Spinal cord (tissue), 10 donors: ENCODE measurements at places on chromosomes 6 and 20. TPM values are rescaled to one million over a fixed set of nuclear protein-coding genes. Genes with fewer than 3 reads are reported as not detected.
A peak's percentile ranks its signal among the peaks of the same experiment; 100 is the strongest.

- no peak for DNase-seq
Observed at GRCh38 chr6:130513770-130514169, 148.0 kb downstream of the TMEM200A start.

GRCh38 chr20:7994809-7995208 is 24.8 kb downstream of the TMX4 start:
- no peak for DNase-seq

- no peak for DNase-seq
Observed at GRCh38 chr6:163231356-163232014, 183.0 kb upstream of the QKI start.

DNA sequence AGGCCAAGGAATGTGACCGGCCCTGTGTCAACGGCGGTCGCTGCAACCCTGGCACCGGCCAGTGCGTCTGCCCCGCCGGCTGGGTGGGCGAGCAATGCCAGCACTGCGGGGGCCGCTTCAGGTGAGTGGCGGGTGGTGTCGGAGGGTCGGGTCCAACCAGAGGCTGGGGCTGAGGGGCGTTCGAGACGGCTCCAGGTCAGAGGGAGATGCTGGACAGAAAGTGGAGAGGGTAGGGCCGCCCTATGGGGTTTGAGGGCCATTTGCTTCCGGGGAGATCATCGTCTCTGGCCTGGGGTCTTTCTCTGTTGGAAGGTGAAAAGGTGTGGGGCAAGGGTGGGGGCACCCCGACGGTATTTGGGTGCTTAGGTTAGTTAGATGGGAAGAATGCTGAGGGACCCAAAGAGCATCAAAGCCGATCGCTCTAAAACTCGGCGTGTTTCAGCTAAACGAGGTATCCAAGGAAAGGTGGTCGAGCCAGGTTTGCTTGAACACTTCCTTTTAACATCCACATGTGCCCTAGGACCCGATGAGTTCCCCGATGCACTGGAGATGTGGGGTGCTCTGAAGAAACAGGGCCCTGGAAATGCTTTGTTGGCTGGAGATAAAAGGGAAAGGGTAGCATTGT is 691 bp downstream of the ATRN start:
- DNase-seq, result no peak

Gene RHAG
- 11.0 TPM for total RNA-seq

Gene SRMS
- total RNA-seq, result not detected

DNA sequence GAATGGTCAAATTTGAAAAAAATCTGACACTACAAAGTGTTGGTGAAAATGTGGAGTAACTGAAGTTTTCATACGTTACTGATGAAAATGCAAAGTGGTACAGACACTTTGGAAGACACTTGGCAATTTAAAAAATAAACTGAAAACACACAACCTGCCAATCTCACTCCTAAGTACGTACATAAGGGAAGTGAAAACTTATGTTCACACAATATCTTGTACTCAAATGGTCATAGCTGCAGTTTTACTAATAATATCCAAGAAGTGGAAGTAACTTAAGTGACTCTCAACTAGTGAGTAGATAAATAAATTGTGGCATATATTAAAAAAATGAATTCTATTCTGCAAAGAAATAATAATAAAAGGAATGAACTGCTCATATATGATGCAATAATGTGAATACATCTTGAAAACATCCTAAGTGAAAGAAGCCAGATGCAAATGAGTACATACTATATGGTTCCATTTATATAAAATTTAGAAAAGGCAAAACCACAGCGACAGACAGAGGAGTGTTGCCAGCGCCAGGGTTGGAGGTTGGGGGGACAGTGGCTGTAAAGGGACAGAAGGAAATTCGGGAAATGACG is 198.2 kb downstream of the ERMARD start:
- no peak for DNase-seq

Gene PLEKHG1
- total RNA-seq, result 34.4 TPM

GRCh38 chr20:55615818-55616217 is 389.5 kb downstream of the CBLN4 start:
- DNase-seq, result no peak

DNA sequence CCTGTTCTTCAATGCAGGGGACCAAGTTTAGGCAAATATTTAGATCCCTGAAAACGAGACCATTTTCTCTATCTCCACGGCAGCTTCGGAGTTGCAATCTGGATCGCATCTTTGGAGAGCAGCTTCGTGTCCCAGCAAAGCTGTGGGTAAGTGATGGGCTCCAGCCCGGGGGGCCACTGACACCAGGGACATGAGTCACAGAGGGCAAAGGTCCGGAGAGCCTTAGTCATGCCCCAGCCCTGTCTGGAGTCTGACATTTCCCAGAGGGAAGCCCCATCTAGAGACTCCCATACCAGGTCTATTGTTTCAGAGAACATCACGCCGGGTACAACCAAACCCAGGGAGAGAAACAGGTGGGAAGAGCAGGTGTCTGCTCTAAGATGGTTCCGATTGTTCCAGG is 95.9 kb downstream of the NFATC2 start:
- no peak for DNase-seq

DNA sequence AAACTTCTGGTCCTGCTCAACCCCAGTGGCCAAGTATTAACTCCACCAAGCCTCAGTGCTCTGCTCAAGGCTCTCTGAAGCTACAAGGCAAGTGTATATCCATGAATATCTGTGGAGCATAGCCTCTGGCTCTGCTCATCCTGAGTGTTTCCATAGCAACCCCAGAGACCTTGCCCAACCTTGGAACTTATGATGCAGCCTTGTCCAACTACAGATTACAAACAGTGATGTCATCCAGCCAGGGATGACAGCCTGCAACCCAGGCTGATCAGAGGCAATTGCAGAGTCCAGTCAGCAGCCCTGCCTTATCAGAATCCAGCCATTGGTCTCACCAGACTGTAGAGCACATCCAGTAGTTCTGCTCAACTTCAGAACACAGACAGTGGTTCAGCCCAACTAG is 65.5 kb upstream of the SPACA1 start:
- DNase-seq, result peak; percentile 37

Gene TTLL9
- 5.1 TPM for total RNA-seq

DNA sequence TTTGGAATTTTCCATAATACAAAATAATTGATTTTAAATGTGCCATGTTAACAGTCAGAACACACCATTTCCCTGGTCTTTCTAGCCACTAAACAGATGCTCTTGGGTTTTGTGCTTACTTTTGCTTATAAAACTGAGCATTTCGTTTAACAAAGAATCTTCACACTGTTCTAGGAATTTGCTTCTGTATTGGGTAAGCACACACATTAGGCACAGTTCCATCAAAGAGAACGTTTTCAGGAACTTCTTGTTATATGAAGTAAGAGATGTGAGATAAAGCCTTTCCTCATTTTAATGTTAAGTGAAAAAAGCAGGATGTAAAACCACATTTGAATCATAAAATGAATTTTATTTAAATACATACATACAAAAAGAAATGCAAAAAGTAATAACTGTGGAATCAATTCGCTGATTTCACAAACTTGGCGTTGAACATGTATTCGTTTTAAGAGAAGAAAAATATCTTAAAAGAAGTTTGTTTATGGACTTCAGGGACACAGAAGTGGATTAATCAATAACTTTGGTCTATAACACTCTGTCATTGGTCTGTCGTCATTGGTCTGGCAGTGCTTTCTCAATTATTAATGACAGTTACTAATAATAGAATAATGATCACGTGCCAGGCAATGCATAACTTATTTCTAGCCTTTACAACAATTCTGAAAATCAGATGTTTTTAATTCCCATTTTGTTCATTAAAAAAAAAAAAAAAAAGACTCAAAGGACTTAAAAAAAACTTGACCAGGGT is 199.9 kb upstream of the PRDM1 start:
- DNase-seq, result no peak

DNA sequence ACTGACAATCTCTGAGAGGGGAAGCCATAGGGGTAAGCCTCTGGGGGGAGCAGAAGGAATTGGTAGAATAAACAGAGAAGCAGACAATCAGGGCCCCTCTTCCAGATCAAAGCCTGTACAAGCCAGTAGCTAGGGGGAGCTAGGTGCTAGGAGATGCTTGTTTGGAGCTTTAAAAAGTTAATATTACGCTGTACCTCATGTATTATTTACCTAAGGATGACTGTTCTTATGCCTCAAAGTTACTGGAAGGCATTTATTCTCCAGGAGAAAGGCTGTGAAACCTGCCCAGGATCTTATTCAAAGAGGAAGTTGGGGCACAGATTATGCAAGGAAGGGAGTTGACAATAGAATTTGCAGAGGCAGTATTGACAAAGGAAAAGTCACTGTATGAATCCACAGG is 111.8 kb upstream of the SLC35F1 start:
- DNase-seq, result no peak

Gene LY6G6D
- 1.1 TPM for total RNA-seq

Gene TJAP1
- total RNA-seq, result 18.2 TPM

Gene PARD6B
- 11.3 TPM for total RNA-seq

Gene COL9A3
- 33.5 TPM for total RNA-seq

Gene METTL24
- total RNA-seq, result 11.5 TPM

DNA sequence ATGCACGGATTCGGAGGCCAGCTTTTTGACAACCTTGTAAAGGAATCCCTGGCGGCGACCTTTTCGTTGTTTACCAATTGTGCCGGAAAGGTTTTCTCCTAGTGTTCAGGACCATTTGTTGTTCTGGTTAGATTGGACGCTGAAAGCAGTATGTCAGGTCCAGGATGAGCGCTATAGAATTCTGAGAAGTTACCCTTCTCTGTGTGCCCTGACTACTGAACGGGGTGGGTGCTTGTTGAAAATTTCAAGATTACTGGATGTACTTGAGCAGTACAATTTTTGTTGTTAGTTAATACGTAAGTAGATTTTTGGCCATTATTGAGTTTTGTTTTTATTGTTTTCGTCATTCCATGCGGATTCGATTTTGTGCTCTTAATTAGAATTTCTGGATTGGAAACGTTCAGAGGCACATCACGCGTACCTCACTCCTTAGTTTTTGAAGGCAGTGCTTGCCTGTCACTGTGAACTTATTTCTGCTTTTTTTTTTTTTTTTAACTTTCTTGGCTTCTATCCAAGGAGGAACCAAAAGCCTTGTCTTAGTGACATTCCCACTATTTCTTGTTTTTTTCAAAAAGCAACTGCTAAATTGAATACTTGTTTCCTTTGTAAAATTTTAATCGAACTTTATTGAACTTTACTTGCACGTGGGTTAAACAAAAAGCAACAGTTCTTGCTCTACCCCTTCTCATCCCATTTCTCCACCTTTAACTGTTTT is 898 bp downstream of the XRN2 start:
- DNase-seq, result peak; percentile 43

DNA sequence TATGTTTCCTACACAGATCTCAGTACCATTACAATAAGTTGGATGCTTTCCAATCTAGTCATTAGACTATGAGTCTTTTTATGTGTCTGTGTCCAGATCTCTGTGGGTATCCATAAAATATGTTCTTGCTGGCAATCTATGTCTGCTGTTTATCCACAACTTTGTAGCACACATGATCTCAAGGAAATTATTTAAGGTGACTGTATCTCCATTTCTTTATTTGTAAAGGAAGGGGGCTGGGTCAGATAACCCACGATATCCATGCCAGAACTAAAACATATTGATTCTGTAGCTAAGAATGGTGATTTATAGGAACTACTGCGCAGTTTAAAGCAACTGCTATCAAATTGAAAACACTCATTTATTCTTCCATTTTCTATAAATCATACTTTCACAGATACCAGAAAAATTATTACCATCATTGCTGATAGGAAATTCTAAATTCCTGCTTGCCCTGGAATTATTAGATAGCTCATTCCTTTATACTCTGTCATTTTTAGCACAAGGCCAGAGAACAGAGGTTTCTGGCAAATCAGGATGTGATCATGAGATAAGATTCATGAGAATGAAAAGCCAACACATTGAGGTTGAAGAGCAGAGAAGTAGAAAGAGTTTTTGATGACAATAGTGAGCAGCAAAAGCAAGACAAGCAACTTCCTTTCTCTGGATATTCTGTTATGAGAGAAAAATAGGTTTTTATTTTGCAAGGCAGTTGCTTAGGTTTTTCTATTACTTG is 851.4 kb upstream of the CITED2 start:
- DNase-seq, result no peak

Gene PRELID3B
- 66.0 TPM for total RNA-seq

- no peak for DNase-seq
Observed at GRCh38 chr6:122563364-122564052, 46.7 kb upstream of the PKIB start.

DNA sequence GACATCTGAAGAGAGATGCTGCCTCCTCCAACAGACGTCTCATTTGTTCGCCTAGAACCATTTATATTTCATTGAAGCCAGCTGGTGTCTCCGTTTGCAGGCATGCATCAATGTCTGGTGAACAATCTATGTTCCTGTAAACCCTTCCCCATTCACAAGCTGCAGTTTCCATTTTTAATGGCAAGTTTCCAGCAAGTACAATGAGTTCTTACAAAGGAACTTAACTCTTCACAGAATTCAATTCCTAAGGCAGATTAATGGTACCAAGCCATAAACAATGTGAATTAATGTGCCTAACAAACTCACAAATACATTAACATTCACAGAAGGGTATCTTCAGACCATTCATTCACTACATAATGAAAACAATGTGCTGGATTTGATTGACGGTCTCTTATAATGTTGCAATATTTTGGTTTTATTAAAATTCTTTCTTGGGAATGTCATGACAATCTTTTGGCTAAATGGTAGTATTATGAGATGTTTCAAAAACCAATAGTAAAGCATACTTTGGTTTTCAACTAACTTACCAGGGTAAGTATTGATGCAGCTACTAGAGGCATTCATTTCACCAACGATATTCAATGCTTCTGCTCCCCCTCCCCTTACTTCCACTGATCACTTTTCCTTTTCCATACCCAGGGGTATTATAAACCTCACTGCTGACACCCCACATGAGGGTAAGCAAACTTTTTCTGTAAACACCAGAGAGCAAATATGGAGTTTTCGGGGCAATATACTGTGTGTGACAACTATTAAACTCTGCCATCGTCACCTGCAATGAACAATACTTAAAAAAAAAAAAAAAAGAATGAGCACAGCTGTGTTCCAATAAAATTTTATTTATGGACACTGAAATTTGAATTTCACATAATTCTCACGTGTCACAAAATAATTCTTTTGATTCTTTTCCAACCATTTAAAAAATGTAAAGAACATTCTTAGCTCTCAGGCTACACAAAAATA is 4.2 kb downstream of the AKIRIN2 start:
- DNase-seq, result peak; percentile 86

DNA sequence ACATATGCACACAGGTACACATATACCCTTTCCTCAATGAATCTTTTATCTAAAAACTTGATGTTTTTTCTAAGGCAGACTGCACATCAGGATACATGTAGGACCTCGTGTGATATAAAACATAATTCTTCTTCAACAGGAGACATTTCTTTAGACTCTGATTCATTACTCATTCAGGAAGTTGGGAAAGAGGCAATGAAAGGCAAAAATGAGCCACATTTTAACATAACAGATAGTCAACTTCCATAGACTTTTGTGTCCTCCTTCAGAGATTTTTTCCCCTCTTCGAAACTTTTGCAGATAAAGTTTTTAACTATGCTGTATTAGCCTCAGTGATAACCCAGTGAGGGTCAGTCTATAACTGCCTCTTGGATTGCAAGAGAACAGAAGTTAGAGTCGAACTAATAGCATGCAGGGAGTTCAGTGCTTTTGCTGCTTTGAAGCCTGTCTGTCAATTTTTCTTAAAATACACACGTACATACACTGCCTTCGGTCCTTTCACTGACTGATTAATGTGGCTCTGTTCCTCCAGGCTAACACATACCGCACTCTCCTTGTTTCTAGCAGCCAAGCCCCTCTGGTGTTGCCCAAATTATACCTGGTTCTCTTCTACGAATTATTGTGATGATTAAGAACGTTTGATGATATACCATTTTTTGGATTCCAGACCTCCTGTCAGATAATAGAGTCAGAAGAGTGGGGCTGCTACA is 562.5 kb upstream of the MAP3K7 start:
- no peak for DNase-seq

GRCh38 chr6:135063926-135064325 is 9.3 kb upstream of the HBS1L start:
- DNase-seq, result no peak

GRCh38 chr6:136158387-136158821 is 91.7 kb downstream of the MTFR2 start:
- DNase-seq, result no peak
